ENCODE measurements at places on chromosomes 5 and 9.

DNA sequence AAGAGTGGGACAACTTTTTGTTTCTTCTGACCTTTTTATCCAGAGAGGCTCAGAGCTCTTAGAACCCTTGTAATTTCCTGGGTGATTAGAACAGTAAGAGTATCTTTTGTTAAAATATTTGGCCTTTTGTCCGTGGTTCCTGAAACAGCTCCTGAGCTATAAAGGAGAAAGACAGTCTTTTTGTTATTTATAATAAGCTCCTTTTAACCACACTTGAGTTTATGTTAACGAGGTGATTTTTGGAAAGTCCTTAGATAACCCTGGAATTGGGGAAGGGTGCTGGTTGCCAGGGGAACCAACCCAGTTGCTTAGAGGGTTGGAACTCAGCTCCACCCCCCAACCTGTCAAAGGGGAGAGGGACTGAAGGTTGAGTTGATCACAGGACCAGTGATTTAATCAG, 4.8 kb downstream of the ZNF483 start:
- no peak for DNase-seq

DNA sequence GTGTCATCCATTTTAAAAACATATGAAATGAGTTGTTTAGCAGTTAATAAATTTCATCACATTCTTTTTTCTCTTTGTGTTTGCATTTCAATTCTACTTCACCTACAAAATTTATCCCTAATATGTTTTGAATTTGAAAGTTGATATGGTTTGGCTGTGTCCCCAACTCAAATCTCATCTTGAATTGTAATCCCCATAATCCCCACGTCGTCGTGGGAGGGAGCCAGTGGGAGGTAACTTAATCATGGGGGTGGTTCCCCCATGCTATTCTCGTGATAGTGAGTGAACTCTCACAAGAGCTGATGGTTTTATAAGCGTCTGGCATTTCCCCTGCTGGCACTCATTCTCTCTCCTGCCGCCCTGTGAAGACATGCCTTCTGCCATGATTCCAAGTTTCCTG, 200.1 kb downstream of the EPB41L4A start:
- DNase-seq, result no peak

GRCh38 chr5:42940853-42941252, 99.3 kb downstream of the ANXA2R start:
- no peak for DNase-seq

DNA sequence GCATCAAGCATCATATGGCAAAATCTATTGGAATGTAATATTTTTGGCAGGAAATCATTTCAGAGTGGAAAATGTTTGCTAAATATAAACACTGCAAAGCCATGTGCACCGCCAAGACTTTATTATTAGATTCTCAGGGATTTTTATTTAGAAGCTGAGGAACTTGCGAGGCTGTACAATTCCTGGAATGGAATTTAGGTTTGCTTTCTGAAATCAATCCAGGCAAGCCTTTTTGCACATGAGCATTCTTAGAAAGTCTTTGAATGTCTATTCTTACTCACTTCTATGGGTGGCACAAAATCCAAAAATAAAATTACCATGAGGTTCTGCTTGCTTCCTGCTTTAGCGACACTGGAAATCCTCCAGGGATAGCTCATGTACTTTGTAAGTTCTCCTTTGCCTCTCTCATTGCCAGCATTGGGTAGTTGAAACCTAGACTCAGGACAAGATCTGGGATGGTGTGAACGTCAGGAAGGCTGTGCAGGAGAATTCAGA, 71.5 kb upstream of the PALM2AKAP2 start:
- DNase-seq, result no peak

DNA sequence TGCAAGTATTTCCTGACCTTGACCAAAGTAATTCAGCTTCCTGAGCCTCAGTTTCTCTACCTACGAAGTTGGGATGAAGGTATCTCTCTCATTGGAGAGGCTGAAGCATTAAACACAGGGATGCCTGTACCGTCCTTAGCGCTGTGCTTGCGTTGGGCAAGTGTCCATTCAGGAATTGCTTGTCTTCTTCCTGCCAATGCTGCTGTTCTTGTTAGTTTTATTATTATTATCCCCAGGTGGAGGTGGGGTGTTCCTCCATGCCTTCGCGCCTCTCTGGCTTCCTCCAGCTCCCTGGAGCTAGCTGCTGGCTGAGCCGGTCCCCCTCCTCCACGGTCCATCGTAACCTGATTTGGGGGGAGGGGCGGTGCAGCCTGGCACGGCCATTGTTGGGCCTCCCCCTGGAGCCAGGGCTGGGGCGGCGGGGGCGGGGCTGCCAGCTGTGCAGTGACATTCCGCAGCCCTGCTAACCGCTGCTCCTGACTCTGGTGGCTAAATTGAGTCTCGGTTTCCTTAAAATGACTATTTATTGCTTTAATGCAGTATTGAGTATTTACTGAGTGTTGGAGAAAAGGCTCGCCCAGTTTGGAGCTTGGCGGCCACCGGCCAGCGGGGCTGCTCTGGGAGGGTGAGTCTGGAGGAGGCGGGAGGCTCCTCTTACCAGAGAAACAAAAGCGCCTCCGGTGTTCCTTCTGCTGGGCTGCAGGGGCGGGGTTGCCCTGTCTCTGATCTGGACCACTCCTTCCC, 51.3 kb downstream of the LMX1B start:
- DNase-seq, result no peak

GRCh38 chr9:37639841-37640240, 10.9 kb upstream of the FRMPD1 start:
- no peak for DNase-seq

Data from activated CD4-positive, alpha-beta T cell treated with anti-CD3 and anti-CD28 coated beads, Interleukin-2, amount 50 U/mL, for 1 hour (primary cell).